ENCODE measurements at places on chromosomes 5 and 9.
A peak's percentile ranks its signal among the peaks of the same experiment; 100 is the strongest.

- DNase-seq = no peak
Measured at GRCh38 chr5:74055486-74056106, 429.6 kb downstream of the ARHGEF28 start.

- no peak for DNase-seq
Measured at GRCh38 chr5:100854591-100854990, 48.5 kb downstream of the ST8SIA4 start.

GRCh38 chr5:44002381-44002901 lies 386.8 kb downstream of the FGF10 start:
- no peak for DNase-seq

- DNase-seq = no peak
Measured at GRCh38 chr9:84404095-84404686, 63.6 kb upstream of the SLC28A3 start.

DNA sequence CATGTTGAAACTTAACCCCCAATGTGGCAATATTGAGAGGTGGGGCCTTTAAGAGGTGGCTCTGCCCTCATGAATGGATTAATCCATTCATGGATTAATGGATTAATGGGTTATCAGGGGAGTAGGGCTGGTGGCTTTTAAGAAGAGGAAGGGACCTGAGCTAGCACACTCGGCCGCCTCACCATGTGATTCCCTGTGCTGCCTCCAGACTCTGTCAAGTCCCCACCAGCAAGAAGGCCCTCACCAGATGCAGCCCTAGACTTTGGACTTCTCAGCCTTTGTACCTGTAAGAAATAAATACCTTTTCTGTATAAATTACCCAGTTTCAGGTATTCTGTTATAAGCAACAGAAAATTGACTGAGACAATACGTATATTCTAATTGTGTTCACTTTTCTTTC lies 272.2 kb upstream of the DMRT1 start:
- no peak for DNase-seq

DNA sequence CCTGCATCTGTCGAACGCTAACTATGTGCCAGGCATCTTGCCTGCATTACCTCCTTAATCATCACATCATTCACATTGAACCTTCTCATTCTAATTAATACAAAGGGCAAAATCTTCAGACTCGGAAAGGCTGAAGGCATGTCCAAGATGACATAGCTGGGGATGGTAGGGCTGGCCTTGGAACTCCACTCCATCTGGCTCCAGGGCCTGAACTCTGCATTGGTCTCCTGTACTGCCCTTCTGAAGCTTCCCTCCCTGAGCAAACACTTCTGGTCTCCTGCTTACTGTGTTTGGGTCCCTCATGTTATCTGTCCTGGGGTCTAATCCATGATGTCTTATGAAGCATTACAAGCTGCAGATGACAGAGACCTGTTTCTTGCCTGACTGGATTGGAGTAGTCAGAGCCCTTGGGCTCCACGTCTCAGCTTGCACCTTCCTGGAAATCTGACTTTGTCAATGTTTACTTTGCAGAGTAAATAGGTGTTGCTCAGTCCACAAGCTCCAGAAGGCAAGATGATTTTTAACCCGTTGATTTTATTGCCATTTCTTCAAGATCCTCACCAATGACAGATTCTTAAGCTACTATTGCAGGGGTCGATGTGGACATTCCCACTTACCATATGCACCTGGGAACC lies 106.1 kb downstream of the GALNT10 start:
- no peak for DNase-seq

DNA sequence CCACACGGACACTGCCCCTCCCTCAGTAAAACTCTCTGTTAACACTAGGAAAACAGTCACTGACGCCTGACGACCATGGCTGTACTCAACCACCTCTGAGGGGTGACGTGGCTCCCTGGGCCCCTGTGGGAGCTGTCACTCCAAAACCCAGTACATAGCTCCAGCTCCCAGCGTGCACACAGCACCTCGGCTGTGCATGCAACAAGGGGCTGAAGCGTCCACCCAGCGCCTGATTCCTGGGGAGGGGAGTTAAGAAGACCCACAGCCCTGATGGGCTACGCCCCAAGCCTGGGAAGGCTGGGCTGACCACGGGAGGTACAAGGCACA lies 36.3 kb downstream of the SLC12A7 start:
- no peak for DNase-seq

GRCh38 chr5:42593591-42593990 lies 163.0 kb upstream of the CCDC152 start:
- DNase-seq = no peak

DNA sequence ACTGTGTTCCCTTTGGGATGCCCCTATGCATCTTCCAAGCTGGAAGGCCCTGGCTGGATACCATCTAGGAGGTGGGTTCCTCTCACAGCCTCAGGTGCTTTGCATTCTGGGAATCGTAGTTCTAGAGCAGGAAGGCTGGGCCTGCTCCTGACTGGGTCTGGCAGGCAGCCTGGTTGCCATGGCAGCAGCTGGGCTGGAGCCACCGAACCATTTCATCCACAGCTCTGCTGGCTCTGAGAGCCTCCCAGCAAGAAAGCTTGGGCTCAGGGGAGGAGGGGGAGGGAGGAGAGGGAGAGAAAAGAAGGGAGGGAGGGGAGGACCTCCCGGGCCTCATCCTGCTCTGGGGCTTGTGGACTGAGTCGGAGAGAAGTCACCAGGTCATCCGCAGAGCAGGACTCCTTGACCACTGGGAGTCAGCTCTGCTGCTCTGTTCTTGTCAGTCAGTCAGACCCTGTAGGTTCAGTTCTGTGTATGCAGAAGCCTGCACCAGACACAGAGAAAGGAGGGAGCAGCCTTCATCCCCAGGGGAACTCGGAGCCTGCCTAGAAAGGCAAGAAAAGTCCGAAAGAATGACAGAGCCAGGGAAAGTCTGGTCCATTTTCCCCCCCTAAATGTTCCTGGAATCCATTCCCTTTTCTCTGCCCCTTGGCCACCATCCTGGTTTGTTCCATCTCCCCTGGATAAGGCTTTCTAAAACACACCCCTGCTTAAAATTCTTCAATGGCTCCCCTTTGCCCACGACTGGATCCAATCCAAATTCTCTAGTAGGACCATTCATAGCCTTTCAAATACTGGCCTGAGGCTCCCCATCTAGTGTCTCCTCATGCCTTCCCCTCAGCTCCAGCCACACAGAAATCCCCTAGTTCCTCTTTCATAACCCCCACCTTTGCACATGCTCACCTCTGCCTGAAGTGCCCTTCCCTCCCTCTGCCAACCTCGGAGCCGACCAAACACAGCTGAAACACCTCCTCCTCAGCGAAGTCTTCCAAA lies 65.4 kb upstream of the ARAP3 start:
- DNase-seq = peak; percentile 87

DNA sequence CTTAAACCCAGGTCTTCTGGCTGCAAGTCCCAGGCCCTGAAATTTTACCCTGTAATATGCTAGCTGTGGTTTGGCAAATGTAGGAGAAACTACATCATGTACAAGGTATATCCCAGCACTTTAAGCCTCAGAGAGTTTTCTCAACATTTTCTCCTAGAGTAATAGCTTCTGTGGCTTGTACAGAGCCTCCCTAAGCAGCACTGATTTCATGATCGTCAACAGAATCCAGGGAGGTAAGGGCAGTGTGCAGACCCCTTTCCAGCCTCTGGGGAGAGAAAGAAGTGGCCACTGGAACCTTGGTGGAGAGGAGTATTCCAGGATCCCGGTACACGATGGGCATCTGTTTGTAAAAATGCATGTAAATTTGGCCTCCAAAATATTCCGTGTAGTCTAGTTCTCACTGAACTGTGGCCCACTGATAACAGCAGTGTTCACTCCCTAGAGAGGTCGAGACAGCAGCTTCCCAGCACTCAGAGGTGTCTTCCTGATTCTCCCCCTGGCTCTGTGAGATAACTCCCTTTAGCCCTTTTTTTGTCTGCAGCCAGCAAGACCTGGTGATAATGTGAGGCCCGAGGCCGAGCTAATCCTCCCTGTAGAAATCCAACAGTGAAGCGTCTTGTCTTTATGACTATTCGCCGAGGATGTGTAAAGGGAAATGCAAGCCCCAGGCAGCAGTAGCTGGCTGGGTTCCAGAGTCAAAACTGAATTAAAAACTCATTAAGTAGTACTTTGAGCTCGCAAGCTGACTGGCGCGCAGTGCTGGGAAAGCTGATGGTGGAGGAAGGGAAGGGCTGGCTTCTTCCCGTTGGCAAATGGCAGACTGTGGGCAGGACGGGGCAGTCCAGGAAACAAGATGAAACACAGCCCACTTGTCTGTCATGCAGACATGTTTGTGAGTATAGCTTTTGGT lies 59.0 kb downstream of the MAP1B start:
- peak; percentile 39 for DNase-seq

GRCh38 chr9:117000834-117001233 lies 313.7 kb downstream of the TRIM32 start:
- no peak for DNase-seq

DNA sequence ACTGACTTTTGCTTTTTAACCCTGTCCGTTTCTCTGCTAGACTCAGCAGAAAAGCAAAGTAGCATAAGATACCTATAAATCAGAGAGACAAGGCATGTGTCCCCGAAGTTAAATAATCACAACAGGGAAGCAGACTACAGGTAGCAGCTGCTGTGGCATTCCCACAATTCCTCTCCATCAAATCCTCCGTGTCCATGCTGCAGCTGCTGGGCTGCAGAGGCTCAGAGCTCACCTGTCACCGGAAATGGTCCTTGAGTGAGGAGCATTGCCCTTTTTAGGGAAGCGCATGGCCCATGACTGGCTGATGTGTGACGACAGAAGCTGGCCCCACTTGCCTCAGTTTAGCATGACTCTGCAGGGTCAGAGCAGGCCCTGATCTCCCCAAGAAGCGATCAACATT lies 125.0 kb downstream of the MSX2 start:
- DNase-seq = no peak

DNA sequence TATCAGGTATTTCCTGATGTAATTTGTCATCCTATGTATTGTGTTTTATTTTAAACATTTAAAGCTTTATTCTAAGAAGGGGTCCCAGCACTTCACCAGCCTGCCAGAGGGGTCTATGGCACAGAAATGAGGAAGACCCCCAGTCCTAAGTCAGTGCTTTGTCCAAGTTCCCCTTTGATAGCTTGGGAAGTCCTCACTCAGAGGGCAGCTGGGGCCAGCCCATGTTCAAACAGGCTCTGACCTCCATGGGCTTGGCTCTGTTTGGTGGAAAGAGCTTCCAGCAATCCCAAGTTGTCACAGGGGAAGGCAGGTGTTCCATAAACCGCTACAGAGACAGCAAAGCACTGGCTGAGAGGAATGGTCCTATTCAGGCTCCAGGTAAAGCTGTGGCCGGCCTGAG lies 26.6 kb upstream of the AKNA start:
- no peak for DNase-seq

DNA sequence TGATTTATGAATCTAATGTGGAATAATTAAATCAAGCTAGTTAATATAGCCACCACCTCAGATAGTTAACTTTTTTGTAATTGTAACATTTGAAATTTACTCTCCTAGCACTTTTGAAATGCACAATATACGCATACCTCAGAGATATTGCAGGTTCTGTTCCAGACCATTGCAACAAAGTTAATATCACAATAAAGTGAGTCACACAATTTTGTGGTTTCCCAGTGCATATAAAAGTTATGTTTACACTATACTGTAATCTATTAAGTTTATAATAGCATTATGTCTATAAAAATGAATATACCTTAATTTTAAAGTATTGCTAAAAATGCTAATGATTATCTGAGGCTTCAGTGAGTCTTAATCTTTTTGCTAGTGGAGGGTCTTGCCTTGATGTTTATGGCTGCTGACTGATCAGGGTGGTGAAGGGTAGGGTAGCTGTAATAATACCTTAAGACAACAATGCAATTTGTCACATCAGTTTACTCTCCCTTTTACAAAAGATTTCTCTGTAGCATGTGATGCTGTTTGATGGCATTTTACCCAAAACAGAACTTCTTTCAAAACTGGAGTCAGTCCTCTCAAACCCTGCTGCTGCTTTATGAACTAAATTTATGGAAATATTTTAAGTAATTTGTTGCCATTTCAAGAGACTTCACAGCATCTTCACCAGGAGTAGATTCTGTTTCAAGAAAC lies 235.1 kb upstream of the ADAMTSL1 start:
- no peak for DNase-seq

DNA sequence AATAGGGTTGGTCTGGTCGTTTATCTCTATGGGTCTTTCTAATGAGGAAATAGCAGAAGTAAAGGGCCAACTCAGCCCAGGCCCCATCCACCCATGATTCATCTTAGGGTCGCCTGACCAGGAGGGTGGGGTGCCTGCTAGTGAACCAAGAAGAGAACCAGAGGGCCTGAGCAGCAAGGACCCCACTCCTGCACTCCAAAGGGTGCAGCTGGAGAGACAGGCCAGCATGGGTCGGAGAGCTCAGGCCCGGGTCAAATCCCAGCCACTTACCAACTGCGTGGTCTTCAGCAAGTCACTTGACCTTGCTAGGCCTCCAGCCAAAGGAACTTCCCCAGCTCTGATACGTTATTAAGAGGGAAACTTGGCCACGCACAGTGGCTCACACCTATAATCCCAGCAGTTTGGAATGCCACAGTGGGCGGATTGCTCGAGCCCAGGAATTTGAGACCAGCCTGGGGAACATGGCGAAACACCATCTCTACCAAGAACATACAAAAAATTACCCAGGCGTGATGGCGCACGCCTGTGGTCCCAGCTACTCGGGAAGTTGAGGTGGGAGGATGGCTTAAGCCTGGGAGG lies 4.3 kb downstream of the BBLN start:
- no peak for DNase-seq

- no peak for DNase-seq
Measured at GRCh38 chr9:79639354-79639753, 67.6 kb downstream of the TLE4 start.

DNA sequence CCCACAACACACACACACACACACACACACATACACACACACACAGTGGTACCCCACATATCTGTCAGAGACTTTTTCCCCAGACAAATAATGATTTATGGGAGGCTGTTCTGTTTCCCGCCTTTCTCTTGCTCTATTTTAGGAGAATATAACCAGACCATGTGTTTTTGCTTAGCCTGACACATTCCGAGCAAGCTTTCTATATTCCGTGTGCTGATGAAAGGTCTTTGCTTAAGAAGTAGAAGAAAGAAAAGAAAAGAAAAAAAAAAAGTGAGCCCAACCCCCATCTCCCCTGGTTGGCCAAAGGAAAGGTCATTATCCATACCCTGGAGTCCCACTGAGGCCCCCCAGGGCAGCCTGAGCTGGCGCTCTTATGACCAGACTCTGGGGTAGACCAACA lies 338.6 kb downstream of the SLIT3 start:
- DNase-seq = no peak

DNA sequence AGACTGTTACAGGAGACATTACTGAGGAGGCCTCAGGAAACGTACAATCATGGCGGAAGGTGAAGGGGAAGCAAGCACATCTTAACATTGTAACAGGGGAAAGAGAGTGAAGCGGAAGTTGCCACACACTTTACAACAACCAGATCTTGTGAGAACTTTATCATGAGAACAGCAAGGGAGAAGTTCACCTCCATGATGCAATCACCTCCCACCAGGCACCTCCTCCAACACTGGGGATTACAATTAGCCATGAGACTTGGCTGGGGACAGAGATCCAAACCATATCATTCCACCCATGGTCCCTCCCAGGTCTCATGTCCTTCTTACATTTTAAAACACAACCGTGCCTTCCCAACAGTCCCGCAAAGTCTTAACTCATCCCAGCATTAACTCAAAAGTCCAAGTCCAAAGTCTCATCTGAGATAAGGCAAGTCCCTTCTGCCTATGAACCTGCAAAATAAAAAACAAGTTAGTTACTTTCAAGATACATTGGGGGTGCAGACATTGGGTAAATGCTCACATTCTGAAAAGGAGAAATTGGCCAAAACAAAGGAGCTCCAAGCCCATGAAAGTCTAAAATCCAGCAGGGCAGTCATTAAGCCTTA lies 138.3 kb downstream of the TMEM161B start:
- no peak for DNase-seq

Measured in left ventricle myocardium inferior (tissue), 1 donor.